Keratinocyte (primary cell): ENCODE measurements at places on chromosomes 2 and 18. TPM values are rescaled to one million over a fixed set of nuclear protein-coding genes. Genes with fewer than 3 reads are reported as not detected.

The EGR4 gene
- not detected in 3 replicates for polyA plus RNA-seq

The COL4A4 gene
- polyA plus RNA-seq = 0.01 to 0.03 TPM in 2 of 3 replicates, not detected in the other

GRCh38 chr2:26630669-26631360, 10.4 kb downstream of the CIB4 start:
- DNase-seq = peak; percentile 4
- no peaks in the 10 kb centered on the region for H3K4me1 ChIP-seq
- peaks cover 16% of the 10 kb centered on the region for H3K27me3 ChIP-seq
- no peaks in the 10 kb centered on the region for H3K36me3 ChIP-seq
- H3K4me3 ChIP-seq = no peak overlapping the region

DNA sequence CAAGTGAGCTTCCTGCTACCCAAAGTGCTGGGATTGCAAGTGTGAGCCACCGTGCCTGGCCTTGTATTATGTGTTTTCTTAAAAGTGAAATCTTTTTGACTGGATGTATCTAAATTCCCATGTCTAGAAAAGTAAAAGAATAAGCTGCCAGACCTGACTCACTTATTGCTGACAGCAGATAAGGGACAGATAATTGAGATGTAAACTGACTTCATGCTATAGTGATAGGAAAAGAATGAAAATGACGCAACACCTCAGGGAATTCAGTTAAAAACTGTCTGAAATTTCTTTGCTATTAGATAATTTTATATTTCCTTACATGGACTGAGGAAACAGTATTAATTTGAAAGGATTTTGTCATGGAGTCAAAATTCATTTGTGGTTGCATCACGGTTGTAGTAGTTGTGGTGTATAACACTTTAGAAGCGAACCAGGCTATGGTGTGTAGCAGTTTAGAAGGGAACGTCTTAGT, 19.4 kb downstream of the TTC27 start:
- H3K4me3 ChIP-seq = no peak overlapping the region
- no peak overlapping the region for H3K27ac ChIP-seq
- H3K36me3 ChIP-seq = peaks cover 3% of the 10 kb centered on the region
- H3K27me3 ChIP-seq = no peaks in the 10 kb centered on the region
- no peak for DNase-seq

The SMARCAL1 gene
- polyA plus RNA-seq = 25.8 to 32.2 TPM (median 26.3 TPM) in 3 replicates
